ENCODE measurements at places on chromosomes 5 and 9.

- peak; percentile 94 for DNase-seq
Observed at GRCh38 chr9:105053209-105053652, 125.3 kb upstream of the ABCA1 start.

DNA sequence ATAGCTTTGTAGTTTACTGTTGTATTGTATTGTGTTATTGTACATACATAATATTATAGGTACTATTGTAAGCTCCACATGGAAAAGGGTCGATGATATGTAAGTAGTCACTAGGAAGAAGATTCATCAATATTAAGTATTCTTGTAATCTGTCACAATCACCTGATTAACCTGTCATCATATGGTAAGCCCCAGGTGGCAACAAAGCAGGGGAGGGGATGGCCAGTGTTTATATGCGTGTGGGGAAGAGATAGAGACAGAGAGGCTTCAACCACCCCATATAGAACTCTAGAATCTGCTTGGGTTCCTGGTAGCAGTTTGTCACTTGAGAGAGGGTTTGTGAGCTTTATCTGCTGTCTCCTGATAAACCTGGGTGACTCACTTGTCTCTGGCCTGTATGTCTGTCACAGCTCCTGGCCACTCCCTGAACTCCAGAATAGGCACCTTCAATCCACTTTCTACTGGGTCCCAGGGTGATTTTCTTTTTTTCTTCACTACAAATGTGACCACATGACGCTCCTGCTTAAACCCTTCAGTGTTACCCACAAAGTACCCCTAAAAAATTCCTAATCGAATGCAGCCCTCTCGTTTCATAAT is 48.9 kb upstream of the CPEB4 start:
- DNase-seq, result no peak

GRCh38 chr5:25128606-25129005 is 483.8 kb upstream of the CDH10 start:
- no peak for DNase-seq

DNA sequence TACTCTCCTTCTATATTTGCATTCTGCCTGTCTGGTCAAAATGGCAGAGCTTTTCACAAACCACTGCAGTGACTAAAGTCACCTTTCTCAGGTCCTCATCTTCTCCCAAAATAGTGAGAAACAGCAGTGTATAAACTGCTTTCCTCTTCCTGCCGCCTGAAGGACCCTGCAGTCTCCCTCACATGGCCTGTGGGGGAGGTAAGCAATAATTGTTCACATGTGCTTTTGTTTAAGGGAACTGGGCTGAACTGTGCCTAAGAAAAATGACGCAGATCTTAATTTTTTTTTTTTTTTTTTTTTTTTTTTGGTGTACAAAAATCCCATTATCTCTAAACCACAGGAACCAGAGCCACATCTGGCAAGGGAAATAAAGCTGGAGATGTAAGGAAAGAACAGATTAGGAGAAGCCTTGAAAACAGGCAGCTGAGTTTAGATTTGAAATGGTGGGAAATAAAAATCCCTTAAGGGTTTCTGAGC is 131.7 kb upstream of the VLDLR start:
- DNase-seq, result no peak

DNA sequence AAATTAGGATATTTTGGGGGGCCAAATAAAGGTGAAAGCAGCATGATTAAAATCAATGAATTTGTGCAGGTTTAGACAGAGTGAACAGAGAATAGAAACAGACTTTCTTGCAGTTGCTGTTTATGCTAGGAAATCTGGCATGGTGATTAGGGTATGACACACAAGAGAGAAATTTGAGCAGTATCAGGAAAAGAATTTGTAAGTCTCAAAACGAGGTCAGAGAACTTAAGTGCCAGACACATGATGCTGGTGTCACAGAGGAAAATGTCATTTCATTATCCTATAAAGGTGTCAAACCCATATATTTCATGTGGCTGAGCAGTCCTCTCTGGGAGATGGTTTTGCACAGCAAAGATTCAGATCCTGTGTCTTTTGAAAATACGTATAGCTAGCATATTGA is 15.7 kb downstream of the LVRN start:
- DNase-seq, result no peak

DNA sequence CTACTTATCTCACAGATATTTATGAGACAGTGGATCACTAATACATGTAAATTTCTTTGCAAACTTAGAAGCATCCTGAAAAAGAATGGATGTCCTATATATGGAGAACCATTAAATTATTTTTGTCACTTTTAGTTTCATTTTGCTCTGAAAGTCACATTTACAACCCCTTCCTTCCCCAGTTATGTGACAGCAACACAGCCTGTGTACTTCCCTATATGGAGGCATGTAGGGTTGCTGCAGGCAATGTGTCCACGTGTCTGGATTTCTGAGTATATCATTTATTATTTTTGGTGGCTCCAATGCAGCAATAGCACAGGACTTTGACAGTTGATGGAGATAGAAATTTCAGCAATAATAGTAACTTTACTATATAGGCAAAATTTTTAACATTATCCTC is 156.4 kb downstream of the ST8SIA4 start:
- DNase-seq, result peak; percentile 78

- DNase-seq, result peak; percentile 66
Observed at GRCh38 chr5:14491015-14491915, 90.3 kb upstream of the OTULINL start.

DNA sequence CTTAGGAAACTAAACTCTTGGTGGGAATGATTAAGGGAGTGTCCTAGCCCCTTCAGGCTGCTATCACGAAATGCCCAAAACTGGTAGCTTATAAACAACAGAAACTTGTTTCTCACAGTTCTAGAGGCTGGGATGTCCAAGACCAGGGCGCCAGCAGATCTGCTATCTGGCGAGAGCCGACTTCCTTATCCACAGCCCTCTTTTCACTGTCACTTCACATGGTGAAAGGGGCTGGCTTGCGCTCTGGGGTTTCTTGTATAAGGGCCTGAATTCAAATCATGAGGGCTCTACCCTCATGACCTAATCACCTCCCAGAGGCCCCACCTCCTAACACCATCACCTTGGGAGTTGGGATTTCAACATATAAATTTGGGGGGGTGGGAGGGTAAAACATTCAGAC is 49.1 kb downstream of the IPPK start:
- DNase-seq, result no peak

- DNase-seq, result no peak
Observed at GRCh38 chr9:31556667-31557463, 827.6 kb upstream of the ACO1 start.

- no peak for DNase-seq
Observed at GRCh38 chr9:17057729-17058128, 77.1 kb upstream of the CNTLN start.

DNA sequence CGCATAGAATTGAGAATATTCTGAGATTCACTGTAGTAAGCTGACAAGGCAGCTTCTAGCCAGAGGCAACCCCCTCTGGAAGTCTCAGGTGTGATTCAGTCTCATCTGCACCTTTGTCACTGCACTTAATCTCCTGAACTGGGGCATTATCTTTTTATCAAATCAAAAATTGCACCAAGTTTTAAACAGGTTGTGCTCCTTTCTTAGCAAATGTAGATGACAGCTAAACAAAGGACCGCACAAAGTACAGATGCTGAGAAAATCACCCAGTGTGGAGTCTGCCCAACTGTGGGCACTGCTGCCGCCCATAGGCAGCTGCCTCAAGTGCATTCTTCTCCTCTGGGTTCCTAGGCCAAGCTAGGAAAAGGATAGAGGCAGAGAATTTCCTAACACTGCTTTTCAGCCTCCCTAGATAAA is 51.1 kb downstream of the STARD4 start:
- no peak for DNase-seq

GRCh38 chr5:144295284-144295683 is 124.6 kb downstream of the KCTD16 start:
- DNase-seq, result no peak

GRCh38 chr5:155081618-155082017 is 68.1 kb downstream of the KIF4B start:
- no peak for DNase-seq

DNA sequence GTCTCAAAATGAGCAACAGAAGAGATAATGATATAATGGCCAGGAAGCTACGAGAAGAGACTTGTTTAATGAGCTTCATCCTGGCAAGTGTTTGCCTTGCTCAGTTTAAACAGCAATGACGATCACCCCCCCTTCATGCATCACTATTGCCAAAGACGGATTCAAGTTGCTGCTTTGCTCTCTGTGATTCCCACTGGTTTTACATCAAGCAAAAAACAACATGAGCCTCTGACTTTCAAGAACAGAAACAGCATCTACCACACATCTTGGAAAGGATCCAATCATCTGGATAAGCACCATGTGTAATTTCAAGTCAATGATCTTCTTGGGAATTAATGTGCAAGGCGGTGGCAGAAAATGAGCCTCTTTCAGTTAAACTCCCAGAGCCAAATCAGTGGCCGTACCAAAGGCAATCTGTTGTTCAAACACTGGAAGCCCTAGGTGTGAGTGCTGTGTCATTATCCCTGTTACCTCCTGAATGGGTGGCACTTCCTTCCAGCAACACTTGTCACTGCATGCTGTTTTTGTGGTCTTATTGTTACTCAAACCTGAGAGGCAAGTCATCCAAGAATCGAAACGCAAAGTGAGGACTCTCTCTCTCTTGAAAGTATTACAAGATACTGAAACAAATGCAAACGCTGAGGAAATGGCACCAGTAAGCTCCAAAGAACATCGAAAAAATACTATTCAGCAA is 72.8 kb downstream of the MED27 start:
- no peak for DNase-seq

GRCh38 chr5:31237174-31237573 is 43.7 kb downstream of the CDH6 start:
- peak; percentile 51 for DNase-seq

DNA sequence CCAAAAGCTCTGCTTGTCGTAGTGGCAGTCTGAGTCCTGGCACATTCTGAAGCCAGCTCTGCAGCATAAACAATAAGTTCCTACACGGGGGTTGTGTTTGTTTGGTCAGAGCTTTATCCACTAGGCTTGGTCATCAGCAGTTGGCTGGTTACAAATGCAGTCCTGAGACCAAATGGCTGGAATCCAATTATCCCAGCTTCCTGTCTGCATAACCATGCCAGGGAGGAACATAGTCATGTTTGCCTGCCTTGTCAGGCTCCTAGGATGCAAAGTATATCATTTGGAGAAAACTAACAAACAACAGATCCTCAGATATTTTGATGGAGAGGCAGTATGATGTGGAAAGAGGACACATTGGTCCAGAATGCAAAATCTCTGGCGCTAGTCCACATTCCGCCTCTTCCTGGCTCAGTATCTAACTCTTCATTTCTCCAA is 85.8 kb downstream of the FBXO38 start:
- DNase-seq, result no peak

DNA sequence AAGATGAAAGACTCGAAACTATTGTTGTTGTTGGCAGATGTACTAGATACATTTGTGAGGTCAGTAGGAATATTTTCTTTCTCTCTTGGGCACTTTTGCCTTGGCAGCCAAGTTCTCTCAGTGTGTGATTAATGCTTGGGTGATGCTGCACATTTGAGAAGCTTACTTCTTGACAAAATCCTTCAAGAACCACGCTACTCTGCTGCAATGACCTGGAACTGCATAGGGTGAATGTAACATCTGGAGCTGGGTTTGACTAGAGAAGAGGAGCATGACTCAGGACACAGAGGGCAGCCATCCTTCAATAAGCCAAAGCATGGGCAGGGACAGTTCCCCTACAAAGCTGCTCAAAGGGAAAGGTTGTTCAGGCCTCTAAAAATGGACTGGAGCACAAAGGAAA is 75.5 kb upstream of the PUM3 start:
- no peak for DNase-seq

GRCh38 chr5:14779975-14780374 is 91.6 kb downstream of the ANKH start:
- DNase-seq, result no peak

GRCh38 chr9:2307480-2307879 is 292.3 kb downstream of the SMARCA2 start:
- no peak for DNase-seq

DNA sequence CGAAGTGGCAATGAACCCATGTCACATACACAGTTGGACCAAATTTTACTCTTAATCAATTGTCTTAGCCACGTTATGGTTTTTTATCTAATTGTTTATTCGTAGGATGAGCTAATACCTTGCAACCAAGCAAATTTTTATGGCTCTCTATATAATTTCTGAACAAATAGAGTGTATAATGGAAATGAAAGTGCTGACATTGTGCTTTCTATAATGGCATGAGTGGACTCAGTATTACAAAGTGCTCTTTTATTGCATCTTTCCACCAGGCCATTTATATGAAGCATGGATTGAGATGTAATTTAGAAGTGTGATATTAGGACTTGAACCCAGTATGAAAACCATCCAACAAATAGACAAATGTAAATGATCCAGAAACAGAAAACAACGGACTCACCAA is 1096.0 kb downstream of the DTWD2 start:
- DNase-seq, result no peak

All from NB4 (cell line).